Aorta (tissue), 5 donors: ENCODE measurements at places on chromosomes 2 and 18. TPM values are rescaled to one million over a fixed set of nuclear protein-coding genes. Genes with fewer than 3 reads are reported as not detected.

DNA sequence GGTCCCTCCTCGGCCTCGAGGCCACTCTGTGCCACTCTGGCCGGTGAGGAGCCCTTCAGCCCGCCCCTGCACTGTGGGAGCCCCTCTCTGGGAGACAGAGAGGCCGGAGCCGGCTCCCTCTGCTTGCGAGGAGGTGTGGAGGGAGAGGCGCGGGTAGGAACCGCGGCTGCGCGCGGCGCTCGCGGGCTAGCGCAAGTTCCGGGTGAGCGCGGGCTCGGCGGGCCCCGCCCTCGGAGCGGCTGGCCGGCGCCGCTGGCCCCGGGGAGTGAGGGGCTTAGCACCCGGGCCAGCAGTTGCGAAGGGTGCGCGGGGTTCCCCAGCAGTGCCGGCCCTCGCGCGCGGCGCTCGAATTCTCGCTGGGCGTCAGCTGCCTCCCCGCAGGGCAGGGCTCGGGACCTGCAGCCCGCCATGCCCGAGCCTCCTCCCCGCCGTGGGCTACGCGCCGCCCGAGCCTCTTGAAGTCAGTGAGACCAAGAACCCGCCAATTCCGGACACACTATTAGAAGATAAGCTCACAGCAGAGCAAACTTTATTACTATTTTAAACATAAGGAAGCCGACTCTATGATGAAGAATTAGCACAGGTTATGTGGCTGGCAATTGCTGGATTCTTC is 825.8 kb upstream of the FANCL start:
- H3K4me1 ChIP-seq = no peaks in the 10 kb centered on the region
- DNase-seq = peak; percentile 70
- H3K27me3 ChIP-seq = peaks cover 2% of the 10 kb centered on the region

DNA sequence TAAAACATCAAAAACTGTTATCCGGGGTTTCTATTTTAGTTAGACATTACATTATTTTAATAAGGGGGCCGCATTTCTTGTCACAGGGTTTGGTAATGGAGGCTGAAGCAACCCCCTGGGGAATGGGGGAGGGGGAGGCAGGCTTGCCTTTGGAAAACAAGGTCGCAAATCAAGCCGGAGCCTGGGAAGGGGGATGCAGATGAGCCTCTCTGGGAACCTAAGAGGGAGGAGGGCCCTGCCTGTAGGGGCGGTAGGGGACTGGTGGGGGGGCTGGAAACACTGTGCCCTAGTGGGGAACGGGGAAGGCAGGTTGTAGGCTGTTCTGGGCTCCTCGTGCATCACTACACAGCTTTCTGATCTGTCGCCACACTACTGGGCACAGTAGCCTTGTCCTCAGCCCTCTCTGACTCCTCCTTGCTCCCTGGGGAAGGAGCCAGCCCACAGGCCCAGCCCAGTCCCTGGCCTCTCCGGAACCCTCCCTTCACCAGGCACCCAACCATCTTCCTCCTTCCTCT is 170.2 kb upstream of the SMAD2 start:
- no peaks in the 10 kb centered on the region for H3K36me3 ChIP-seq
- no peak overlapping the region for H3K4me3 ChIP-seq
- no peak for DNase-seq
- H3K4me1 ChIP-seq = no peaks in the 10 kb centered on the region
- no peaks in the 10 kb centered on the region for H3K27me3 ChIP-seq
- no peak overlapping the region for H3K27ac ChIP-seq

Gene KLHL29
- 11.4 TPM for total RNA-seq

DNA sequence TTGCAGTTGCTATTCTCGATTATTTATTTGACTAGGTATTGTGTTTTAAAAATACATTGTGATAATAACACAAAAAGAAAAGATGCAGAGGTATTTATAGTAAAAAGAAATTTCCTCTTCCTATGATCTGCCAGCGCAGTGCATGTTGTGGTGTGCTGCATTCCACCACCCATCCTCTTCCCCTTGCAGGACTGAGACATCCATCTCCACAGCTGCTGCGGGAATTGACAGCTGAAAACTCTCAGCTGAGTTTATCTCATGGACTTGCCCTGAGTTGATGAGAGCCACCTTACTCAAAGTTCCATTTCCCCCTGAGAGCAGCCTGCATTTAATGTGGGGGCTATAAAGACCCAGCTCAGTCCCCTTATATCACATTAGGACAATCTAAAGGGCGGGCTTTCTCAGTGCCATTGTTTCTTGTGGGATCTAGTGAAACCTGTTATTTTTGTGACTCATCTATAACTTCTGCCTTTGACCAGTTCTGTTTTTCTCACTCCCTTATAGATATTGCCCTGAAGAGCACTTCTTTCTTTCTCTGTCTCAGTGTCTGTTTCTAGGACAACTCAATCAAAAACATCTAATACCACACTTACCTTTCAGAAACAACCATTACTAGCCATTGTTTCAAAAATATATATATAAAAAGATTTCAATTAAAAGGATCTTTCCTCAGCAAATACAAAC is 698.5 kb downstream of the NR4A2 start:
- no peaks in the 10 kb centered on the region for H3K36me3 ChIP-seq
- no peaks in the 10 kb centered on the region for H3K4me1 ChIP-seq
- H3K27me3 ChIP-seq = no peaks in the 10 kb centered on the region
- no peak for DNase-seq

DNA sequence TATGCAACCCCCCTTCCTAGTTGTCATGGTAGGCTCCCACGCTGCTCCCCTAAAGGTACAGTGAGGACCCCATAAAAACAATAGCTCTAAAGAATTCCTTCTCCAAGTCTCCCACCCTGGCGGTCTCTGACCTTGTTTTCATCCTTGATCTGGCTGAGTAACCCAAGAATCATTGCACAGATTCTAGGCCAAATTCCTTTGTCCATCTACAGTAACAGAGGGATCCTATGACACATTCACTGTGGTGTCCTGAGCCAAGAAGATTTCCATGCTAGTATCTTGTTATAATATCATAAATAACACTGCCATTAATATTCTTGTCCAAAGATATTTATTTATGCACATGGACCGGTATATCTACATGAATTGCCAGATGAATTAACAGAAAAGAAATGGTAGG is 240.2 kb downstream of the CYP26B1 start:
- H3K27ac ChIP-seq = no peak overlapping the region
- H3K4me1 ChIP-seq = no peaks in the 10 kb centered on the region
- no peaks in the 10 kb centered on the region for H3K36me3 ChIP-seq
- no peak for DNase-seq
- H3K27me3 ChIP-seq = no peaks in the 10 kb centered on the region
